Panc1 (cell line): ENCODE measurements at places on chromosomes 3 and 15.

- no peak for DNase-seq
Measured at GRCh38 chr3:153080778-153081240, 81.2 kb upstream of the RAP2B start.

GRCh38 chr3:123290962-123291361 lies 89.2 kb downstream of the SEC22A start:
- DNase-seq = no peak

GRCh38 chr3:77563012-77563411 lies 523.1 kb downstream of the ROBO2 start:
- DNase-seq = no peak

DNA sequence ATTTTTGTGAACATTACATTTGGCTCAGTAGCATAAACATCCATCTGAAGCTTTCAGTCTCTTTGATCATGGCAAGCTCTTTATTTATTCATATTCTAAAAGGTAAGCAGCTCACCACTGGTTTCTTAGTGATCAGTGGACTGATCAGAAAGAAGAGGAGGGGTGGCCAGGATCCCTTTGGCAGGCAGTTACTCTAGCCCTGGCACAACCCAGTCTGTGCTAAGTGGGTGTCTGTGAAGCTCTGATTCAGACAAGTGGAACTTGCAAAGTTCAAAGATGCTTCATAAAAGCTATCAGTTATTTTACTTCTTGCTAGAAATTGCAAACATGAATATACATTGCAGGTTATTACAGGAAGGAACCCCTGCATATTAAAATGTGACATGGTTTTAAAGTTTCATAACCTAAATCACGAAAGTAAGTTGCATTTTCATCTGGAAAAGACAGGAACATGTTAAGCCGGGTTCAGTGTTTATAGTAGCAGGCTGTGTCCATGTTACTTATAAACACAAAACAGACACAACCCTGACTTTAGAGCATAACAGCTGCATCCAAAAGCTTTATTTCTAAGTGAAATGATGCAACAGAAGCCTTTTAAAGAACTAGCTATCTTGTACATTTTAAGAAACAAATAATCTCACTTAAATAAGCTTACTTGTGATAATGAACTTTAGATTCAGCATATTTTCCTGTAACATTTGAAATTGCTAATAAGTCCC lies 785.3 kb downstream of the MCTP2 start:
- DNase-seq = no peak

DNA sequence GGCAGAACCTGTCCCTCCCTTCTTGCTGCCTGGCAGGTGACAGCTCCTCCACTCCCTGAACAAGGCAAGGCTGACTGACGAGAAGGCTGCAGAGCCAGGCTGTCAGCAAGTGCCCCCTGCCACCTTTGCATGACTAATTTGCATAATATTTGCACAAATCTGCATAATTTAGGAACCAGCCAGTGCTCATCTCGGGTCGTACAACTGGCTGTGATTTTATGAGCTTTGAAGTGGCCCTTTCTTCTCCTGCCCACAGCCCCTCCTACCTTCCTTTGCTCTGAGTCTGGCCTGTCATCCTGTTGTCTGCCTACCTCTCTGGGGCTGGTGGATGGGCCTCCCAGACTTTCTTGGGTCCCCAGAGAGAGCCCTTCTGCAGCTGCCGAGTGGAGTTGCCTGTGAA lies 58.9 kb downstream of the LINGO1 start:
- DNase-seq = no peak

DNA sequence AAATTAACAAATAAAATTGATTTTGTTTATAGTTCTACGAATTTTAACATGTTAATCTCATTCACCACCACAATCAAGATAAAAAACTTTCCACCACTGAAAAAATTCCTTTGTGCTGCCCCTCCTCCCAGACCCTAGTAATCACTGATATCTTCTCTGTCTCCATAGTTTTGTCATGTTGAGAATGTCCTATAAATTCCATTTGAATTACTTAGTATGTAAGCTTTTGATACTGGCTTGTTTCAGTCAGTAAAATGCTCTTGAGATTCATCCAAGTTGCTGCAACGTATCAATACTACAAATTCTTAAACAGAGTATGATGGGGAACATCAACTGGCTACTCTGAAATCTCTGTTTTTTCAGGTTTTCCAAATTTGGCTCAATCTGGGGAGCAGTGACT lies 129.6 kb downstream of the CTNNB1 start:
- no peak for DNase-seq

DNA sequence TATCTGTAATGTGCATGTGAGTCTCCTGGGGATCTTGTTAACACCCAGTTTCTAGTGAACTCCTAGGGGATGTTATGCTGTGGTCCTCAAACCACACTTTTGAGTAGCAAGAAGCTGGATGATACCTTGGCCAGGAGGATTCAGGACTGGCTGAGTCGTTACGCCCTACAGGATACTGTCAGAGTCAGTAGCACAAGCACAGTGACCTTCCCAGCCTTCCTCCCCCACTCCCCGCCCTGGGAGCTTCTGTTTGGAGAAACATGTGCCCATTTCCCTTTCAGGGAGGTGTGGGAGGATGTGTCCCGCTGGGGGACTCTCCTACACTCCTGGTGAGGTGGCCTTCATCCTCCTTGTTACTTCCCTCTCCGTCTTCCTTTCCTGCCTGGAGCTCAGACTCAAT lies 76.4 kb upstream of the TRPM1 start:
- DNase-seq = no peak

DNA sequence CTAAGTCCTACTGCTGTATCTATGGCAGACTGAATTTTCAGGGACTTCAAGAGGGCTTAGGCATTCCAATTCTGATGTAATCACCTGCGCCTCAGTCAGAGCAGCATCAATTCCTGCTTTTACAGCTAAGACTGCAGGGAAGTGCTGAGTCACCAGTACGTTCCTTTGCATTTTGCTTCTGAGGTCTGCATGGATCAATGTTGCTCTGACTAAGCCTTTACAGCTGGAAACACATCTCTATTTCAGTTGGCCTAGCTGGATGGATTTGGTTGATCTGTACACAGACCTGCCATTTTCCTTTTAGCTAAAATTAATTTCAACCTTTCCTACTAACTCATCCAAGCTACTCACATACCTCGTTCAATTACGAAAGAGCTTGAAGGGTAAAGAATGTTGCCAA lies 51.3 kb downstream of the ETV5 start:
- DNase-seq = no peak
